ENCODE measurements at places on chromosomes 6 and 20. TPM values are rescaled to one million over a fixed set of nuclear protein-coding genes. Genes with fewer than 3 reads are reported as not detected.

GRCh38 chr20:34163307-34163706 lies 51.3 kb upstream of the EIF2S2 start:
- DNase-seq = no peak

GRCh38 chr6:56869346-56869745 lies 85.6 kb upstream of the BEND6 start:
- DNase-seq = no peak

- no peak for DNase-seq
Observed at GRCh38 chr6:168225471-168225911, 94.1 kb downstream of the DACT2 start.

GRCh38 chr6:83044091-83044768 lies 21.4 kb downstream of the UBE3D start:
- peak; percentile 74 for DNase-seq

DNA sequence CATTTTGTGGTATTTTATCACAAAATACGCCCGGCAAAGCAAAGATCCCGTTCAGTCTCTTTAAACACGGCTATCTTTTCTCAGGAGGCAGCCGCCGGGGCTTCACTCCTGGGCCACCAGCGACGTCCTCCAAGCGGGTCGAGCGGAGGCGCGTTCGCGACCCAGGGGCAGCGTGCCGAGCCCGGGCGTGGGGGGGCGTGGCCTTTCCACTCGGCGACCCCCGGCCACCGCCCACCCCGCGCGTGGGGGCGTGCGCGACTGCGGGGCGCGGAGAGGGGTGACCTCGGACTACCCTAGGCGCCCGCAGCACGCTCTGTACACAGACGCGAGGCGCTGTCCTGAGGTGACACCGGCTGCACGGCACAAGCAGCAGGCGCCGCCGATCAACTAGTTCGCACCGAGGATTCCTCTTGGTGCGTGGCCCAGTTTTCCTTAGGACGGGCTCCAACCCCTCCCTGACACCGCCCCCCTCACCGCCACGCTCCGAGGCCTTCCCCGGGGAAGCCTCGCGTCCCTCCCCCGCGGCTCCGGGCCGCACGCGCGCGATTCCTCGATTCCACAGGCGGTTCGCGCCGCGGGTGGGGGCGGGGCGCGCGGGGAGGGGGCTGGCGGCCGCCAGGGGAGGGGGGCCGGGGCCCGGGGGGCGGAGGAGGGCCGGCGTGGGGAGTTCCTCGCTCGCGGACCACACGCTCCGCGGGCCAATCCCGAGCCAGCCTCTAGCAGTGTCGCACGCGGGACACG lies 1.1 kb upstream of the JARID2 start:
- peak; percentile 81 for DNase-seq

GRCh38 chr20:32493356-32493755 lies 91.8 kb downstream of the NOL4L start:
- no peak for DNase-seq

GRCh38 chr20:51313358-51313827 lies 229.1 kb downstream of the NFATC2 start:
- DNase-seq = no peak

GRCh38 chr6:153028963-153029362 lies 26.5 kb upstream of the MTRF1L start:
- DNase-seq = no peak

DNA sequence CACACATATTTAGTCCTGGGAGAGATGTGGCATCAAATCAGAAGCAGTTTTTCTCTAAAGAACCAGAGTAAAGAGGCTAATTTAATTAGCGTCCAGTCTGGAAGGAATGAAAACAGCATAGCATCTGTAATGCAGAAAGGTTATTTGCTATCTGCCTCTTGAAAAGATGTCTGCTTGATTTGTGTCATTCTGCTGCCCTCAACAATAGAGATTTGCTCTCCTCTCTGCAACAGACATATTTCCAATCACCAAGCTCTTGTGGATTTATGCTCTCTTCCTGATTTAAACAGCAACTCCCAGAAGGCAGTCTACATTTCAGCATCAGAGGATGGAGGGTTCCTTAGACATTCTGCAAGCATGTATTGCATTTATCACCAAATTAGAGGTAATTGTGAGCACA lies 53.5 kb upstream of the AKAP12 start:
- no peak for DNase-seq

GRCh38 chr6:144360401-144360800 lies 75.3 kb downstream of the UTRN start:
- no peak for DNase-seq

DNA sequence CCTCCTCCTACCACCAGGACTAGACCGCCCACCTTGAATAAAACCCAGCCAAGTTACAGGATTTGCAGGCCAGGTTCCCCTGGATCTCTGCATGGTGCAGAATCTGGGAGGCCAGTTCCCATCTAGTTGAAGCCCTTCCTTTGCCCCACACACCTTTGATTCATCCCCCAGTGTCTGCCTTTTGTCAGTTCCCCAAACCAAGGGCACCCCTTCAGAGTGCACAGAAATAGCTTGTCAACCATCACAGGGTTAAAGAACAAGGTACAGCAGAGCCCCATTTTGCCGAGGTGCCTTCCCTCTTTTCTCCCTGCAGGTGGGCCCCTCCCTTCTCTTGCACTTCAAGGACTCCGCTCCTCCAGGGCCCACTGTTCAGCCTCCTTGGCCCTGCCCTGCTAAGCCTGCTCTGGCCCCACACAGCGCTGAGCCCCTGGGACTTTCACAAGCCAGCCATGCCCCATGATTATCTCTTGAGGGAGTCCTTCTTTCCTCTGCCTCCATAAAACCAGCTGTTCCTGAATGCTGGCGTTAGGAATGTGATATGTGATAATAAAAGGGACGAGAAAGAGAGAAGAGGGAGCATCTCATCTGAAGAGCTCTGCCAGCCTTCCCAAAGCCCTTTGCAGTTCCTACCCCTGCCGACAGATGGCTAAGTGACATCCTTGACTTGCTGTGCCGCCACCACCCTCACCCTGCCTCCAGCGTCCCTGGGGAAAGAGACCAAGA lies 280.3 kb downstream of the CDC5L start:
- DNase-seq = no peak

Gene TAAR8
- not detected for total RNA-seq

Gene POU3F2
- 25.5 TPM for total RNA-seq

Gene FANCE
- total RNA-seq = 19.2 TPM

Gene PHF10
- 58.4 TPM for total RNA-seq

Gene NMBR
- not detected for total RNA-seq

Gene BHLHE23
- not detected for total RNA-seq

Measured in A673 (cell line).